ENCODE measurements at places on chromosomes 16 and 17.

DNA sequence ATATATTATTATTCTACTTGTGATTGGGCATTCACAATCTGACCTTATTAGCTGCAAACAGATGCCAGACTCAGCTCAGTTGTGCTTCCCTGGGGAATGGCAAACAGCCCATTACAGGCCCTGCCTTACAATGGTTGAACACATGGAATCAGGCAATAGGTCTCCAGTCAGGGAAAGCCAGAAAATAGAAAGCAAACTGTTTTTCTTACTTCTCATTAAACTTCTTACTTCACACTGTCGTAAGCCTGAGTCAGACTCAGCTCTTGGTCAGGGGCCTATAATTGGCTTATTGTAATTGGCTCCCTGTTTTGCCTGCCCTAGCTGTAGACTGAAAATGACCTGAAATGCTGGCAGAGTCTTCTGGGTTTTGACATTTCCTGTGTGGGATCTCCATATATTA is 77.0 kb upstream of the CA10 start:
- DNase-seq: no peak

DNA sequence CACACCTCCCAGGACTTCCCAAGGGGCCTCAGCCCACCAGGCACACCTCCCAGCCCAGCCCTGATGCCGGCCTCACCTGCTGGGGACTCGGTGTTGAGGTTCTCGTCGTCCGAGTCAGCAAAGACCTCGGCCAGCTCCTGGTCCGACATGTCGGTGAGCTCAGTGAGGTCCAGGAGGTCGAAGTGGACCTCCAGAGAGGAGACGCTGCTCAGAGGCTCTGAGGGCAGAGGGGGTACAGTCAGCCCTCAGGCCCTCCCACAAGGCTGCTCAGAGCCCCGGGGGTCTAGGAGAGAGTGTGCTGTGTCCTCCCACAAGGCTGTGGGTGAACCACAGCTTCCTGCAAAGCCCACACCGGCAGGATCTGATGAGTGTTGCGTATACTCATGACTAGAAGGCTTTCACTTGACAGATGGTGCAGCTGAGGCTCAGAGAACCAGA is 10.5 kb downstream of the DBNDD1 start:
- DNase-seq: no peak

DNA sequence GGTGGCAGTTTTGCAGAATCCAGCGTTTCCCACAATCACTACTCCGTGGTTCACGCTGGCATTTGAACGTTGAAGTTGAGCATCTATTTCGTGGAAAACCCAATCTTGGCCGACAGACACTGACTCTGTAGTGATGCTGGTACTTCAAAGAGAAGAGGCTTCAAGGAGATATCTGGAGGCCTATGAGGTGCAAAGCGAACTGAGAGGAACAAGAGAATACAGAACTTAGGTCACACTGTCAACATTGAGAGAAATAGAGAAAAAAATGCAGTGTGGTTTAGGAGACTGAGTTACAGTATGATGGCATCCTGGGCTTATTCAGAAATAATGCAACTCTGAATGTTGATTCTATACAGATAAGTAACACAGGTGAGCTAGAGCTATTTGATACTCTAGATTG is 16.0 kb downstream of the CCL16 start:
- no peak for DNase-seq

- DNase-seq: no peak
These were observed 4.2 kb downstream of the CMTM4 start for GRCh38 chr16:66692341-66692740.

GRCh38 chr17:19305761-19306159 is 56.8 kb downstream of the B9D1 start:
- no peak for DNase-seq

DNA sequence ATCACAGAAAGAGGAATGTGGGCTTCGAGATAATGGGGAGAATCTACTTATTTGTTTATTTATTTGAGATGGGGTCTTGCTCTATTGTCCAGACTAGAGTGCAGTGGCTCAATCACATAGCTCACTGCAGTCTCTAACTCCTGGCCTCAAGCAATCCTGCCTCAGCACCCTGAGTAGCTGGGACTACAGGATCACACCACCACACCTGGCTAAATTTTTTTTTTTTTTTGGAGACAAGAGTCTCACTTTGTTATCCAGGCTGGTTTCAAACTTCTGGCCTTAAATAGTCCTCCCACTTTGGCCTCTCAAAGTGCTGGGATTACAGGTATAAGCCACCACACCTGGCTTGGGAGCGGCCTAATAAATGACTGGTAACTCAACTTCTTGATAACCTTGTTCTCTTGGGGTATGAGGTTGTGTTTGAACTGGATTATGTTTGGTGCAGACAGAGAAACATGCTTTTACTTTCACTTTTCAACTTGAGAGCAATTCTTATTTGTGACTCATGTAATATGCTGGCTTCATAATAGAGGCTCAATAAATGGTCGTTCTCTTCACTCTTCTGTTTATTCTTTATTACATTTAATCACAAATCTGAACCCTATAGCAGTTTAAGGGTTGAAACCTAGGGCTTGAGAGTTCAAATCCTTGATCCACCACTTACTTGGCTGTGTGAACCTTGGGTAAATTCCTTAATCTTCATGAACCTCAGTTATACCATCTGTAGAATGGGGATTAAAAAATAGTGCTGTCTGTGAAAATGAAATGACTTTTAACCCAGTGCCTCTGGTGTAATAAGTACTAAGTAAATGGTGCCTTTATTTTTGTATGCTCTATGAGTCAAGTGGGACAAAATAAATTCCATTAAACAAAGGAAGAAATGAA is 129.1 kb upstream of the HS3ST2 start:
- no peak for DNase-seq

- no peak for DNase-seq
These were observed 2.9 kb downstream of the ZNF750 start for GRCh38 chr17:82836823-82837357.

- no peak for DNase-seq
These were observed 608.1 kb downstream of the TOX3 start for GRCh38 chr16:51938861-51939260.

DNA sequence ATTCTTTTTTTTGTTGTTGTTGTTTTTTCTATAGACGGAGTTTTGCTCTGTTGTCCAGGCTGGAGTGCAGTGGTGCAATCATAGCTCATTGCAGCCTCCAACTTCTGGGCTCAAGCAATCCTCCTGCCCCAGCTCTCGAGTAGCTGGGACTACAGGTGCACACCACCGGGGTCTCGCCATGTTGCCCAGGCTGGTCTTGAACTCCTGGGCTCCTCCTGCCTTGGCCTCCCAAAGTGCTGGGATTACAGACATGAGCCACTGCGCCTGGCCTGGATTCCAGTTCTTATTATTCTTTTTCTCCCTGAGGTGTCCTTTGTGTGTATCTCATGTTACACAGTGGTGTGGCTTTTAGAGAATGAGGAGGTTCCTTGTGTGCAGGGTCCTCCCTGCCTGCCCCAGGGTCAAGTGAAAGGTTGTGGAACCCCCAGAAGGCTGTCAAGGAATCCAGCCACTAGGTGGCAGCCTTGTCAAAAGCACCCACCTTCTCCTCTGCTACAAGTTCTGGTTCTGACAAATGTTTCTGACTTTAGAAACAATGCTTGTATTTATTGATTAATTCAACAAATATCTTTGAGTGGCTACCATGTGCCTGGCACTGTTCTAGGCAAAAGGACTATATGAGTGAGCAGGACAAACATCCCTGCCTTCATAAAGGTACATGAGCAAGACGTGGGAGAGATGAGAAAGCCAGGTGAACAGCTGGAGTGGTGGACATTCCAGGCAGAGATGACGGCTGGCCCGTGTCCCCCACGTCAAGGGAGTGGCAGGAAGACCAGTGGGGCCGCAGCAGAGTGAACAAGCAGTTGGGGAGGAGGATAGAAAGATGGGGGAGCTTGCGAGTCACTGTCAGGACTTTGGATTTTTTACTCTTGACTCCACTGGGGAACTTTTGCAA is 112.4 kb downstream of the SPECC1 start:
- DNase-seq: peak; percentile 37

- no peak for DNase-seq
These were observed 484 bp downstream of the FZD2 start for GRCh38 chr17:44557651-44558285.

DNA sequence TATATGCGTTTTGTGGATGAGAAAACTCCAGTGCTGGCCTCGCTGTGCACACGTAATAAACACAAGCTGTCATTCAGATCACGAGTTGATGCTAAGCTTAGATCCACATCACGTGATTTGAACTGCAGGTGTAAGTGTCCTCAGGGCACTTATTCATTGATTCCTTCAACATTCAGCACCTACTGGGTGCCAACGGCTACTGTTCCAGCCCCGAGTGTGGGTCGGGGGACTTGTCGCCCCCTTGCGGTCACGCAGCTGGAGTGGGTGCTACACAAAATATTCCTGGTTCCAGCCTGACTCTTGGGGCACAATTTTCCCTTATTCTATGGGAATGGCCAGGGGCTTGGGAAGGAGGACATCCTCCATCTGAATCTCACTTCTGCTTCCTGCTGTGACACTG is 29.9 kb upstream of the GINS2 start:
- no peak for DNase-seq

GRCh38 chr16:77374384-77374783 is 60.5 kb downstream of the ADAMTS18 start:
- DNase-seq: peak; percentile 36

DNA sequence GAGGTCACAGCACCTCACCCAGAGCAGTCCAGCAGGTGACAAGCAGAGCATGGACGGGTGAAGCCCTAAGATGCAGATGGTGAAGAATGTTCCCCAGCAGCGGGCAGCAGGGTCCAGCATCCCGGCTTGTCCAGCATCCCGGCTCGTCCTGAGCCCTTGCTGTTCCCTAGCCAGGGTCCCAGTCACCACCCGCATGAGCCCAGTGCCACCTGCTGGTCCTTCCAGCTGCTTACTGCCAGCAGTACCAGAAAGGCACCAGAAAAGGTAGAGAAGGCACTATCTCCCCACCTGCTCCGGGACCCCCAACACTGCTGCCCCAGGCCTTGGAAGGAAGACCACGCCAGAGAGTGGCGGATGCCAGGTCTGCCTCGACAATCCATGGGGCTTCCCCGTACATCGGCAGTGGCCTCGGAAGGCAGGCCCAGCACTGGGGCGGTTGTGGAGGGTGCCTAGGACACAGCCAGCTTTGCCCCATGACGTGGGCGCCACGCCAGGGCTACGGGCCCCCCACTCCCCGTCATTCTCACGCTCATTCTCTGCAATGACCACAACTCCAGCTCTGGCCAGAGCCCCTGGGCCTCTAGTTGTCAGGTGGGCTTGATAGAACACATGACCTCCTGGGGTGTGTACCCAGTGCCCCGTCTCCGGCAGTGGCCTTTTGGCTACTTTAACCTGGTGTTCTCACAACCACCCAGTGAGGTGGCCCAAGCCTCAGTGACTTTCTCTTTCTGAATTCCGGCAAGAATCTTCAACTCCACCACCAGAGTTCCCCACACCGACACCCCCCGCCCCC is 1.4 kb downstream of the CENPX start:
- DNase-seq: no peak

- no peak for DNase-seq
These were observed 110.4 kb downstream of the MAP2K6 start for GRCh38 chr17:69524854-69525253.

- DNase-seq: no peak
These were observed 13.4 kb upstream of the CRISPLD2 start for GRCh38 chr16:84806256-84806889.

- no peak for DNase-seq
These were observed 115.9 kb downstream of the SEC14L1 start for GRCh38 chr17:77256710-77257109.

GRCh38 chr17:47678196-47678595 is 15.8 kb upstream of the TBKBP1 start:
- DNase-seq: no peak

DNA sequence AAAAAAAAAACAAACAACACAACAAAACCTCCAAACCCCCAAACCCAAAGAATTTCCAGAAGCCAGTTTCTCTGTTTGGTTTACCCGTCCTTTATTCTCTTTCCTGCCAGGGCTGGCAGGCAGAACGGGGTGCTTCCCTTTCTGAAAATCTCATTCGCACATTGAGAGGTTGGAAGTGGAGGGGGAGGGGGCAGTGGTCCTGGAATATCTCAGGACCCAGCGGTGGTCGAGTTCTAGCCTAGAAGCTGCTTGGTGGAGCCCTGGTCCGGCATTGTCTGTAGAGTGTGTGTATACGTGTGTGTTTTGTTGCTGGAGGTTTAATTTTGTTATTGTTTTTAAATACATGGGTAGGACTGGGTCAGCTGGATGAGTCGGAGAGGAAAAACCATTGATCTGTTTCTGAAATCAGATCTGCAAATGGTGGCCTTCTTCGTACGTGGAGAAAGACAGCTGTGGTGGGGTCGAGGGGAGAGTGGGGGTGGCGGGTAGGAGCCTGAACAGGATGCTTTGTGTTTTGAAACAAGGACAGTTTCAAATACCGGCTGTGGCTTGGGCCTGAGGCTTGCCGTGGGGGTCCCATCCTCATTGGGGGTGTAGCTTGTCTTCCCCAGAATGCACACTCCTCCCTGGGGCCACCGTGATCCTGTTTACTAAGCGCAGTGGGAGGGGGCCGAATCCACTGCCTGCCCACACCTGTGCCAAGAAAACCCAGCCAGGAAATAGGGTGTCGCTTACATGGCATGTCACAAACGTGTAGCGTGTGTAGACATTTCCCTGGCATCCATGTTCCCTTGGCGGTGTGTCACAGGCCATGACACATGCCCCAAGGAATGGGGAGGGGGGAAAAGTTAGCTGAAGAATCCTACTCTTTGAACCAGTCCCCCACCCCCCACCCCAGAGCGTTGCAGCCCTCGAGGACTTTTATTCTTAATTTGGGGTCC is 1.6 kb downstream of the CMIP start:
- DNase-seq: no peak

DNA sequence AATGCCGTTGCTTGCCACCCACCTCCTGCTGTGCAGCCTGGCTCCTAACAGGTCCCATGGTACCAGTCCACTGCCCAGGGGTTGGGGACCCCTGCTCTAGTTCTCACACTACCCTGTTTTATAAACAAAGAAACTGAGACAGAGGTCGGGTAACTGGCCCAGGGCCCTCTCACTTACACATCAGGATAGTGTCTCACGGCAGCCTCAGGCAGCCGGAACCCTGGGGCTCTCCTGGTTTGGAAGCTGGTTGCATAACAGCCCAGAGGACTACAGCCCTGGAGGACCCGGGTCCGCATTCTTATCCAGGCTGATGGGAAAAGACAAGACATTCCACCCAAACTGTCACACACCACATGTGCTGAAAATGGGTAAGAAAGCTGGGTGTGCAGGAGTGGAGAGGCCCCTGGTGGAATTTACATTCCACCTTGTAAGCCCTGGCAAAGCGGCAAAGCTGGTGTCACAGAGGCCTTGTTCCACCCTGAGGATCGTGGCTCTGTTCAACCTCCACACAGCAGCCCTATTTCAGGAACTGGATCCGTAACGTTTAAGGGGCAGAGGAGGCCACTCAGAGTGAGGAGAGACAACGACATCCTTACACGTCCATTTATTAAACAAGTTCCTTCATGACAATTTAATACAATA is 9.8 kb downstream of the CMTM3 start:
- DNase-seq: no peak

GRCh38 chr16:2243031-2243528 is 6.8 kb downstream of the DNASE1L2 start:
- DNase-seq: no peak

GRCh38 chr16:70483426-70483825 is 29.0 kb downstream of the FCSK start:
- no peak for DNase-seq

GRCh38 chr17:73936908-73937627 is 266.4 kb upstream of the RPL38 start:
- no peak for DNase-seq
